Liver (tissue), 10 donors: ENCODE measurements at places on chromosomes 1 and 21.
A peak's percentile ranks its signal among the peaks of the same experiment; 100 is the strongest.

- DNase-seq: no peak
Measured at GRCh38 chr1:9652379-9653209, 1.1 kb downstream of the PIK3CD start.

DNA sequence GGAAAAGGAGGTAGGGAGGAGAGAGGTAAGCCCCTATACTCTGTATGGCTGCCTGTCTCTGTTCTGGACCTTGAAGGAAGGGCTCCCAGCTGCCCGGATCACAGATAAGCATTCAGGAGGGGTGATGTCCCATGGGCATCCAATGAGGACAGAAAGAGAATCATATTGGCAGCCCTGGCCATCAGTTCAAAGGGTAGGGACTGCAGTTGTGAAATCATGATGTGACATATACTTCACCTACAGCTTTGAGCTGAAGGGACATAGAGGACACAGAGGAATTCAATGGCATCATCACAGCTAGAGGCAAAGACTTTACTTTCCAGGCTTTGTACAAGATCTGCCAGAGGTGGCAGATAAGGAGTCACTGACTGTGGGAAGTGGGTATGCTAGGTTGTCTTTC, 21.6 kb downstream of the DDX20 start:
- DNase-seq: no peak

GRCh38 chr1:112337028-112337531, 58.9 kb upstream of the CTTNBP2NL start:
- DNase-seq: no peak

DNA sequence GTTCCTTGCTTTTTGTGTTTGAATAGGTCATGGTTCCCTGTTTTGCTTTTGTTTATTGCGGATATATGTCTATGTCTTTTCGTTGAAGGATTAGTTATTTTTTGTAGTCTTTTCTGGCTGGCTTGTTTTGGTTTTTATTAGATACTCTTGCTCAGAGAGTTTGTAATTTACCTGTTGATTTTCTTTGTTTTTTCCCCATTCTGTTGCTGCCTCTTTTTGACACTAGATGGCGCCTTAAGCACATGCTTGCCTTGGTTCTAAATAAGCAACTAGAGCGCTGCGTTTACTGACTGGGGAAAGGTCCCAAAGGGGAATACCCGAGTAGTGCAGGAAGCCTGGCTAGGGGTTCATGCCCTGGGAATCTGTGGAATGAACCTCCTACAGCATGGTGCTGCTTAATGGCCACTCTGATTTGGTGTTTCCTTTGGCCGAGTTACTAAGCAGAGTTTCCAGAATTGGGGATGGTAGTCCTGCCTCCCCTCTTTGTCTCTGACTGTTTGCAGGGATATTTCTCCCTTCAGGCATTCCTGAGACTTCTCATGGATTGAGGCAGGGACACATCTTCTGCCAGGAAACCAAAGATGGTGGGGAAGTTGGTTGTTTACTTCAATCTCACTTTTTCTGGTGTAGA, 143.2 kb downstream of the PTPRU start:
- peak; percentile 30 for DNase-seq

GRCh38 chr1:212188599-212189351, 96.4 kb upstream of the PPP2R5A start:
- DNase-seq: no peak
